ENCODE measurements at places on chromosomes 6 and 20.
A peak's percentile ranks its signal among the peaks of the same experiment; 100 is the strongest.

GRCh38 chr6:30321692-30322388, 4.9 kb upstream of the TRIM39 start:
- no peak for DNase-seq

GRCh38 chr6:73041051-73041450, 184.2 kb downstream of the KHDC1L start:
- no peak for DNase-seq

GRCh38 chr6:13924949-13925881, at the start of gene RNF182:
Gene RNF182, plus strand, starts transcription at chr6:13924952. Its CDS starts 52,168 bp downstream, at chr6:13977120.
- DNase-seq: no peak

GRCh38 chr20:49540687-49541435, 27.1 kb downstream of the PTGIS start:
- no peak for DNase-seq

DNA sequence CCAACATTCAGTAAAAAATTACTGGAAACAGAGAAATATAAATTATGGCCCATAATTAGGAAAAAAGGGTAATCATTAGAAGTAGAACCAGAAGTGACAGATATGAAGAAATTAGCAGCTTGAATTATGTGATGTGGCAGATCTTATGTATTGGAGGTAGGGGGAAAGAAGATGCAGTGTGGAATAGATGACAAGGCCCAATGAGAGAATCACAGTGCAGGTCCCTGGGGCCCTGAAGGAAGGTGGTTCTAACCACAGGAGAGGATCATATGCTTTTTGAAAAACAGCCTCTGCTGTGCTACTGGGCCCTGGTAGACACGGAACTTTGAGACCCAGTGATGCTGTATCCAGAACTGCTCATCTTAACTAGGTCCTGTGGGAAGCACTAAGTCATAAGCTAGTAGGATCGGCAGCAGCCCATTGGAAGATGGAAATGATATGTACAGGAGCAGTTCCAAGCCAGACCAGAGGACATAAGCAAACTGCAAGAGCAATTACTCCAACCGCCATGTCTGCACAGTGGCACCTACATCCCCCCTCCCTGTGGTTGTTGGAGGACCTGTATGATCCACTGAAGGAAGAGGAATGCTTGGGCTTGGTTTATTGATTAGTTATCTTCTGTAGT, 14.2 kb downstream of the HEBP2 start:
- DNase-seq: no peak

GRCh38 chr20:57495978-57496377, 29.0 kb downstream of the CTCFL start:
- DNase-seq: no peak

GRCh38 chr6:157228426-157229131, 94.7 kb downstream of the TMEM242 start:
- DNase-seq: no peak

GRCh38 chr20:62448038-62448437, 20.7 kb upstream of the RBBP8NL start:
- DNase-seq: no peak

DNA sequence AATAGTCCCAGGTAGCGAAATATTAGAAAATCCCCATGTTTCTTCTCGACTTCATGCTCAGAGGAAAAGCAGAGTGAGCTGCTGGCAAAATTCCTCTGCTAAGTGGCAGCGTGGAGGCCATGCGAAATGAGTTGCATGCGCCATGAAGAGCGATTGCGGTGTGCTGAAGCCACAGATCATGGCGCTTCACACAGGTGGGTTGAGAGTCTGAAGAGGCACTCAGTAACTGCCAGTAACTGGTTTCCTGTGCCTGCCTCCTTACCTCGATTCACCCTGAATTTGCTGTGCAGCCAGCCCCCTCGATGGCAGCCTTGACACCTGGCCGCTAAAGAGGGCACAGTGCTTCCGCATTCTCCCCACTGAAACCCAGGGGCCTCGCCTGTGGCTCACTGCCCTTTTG, 301.5 kb downstream of the NRN1 start:
- DNase-seq: no peak

- DNase-seq: peak; percentile 62
Measured at GRCh38 chr6:2103765-2104523, 141.5 kb downstream of the GMDS start.

DNA sequence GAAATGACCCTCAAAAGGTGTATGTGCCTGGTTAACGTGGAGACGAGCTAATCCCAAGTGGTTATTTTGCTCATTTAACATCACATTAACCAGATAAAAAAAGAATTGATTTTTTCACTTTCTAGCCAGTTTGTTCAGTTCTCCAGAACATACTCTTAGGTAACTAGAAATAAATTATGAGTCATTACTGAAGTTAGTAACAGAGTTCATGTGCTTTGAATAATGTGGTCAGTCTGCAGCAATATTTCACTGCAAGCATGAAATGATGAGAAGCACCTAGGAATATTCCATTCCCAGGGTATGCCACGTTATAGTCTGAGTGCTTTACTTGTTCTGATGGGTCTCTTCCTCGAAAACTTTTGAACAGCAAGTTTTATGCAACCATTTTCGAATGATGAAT, 138.3 kb upstream of the INSM1 start:
- no peak for DNase-seq

- DNase-seq: no peak
Measured at GRCh38 chr6:52538901-52539354, 37.9 kb downstream of the TRAM2 start.

- DNase-seq: no peak
Measured at GRCh38 chr6:148452876-148453275, 110.2 kb downstream of the SASH1 start.

- no peak for DNase-seq
Measured at GRCh38 chr20:34644951-34645350, 31.9 kb downstream of the PIGU start.

DNA sequence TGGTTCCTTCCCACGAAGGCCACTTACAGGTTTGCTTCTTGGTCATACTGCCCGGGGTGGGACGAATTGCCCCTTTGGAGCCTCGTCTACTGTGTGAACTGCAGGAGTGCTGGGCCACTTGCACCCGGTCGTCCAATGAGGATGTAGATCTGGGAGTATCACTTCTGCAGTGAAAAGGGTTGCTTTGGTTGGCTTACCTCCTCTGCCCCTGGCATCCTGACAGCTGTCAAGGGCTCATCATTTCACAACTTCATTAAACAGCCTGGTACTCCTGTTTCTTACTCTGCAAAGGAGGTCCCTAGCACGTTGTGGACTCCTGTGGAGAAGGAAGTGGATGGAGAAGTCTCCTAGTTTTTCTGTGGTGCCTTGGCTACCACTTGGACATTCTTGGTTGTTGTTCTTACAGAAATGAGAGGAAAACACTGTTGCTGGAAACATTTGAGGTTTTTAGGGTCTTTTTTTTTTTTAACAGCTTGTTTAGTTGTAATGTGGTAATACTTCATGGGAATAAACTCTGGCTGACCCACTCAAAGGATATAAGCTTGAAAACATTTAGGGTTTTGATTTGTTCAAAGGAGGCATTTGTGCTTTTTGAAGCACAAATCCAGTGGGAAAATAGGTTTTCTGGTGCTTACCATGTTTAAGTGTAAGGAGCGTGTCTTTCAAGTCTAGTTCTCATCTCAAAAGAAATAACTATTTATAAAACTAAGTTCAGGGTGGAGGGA, 60.7 kb downstream of the AKAP12 start:
- no peak for DNase-seq

GRCh38 chr6:128739112-128739511, 143.8 kb upstream of the LAMA2 start:
- DNase-seq: no peak

DNA sequence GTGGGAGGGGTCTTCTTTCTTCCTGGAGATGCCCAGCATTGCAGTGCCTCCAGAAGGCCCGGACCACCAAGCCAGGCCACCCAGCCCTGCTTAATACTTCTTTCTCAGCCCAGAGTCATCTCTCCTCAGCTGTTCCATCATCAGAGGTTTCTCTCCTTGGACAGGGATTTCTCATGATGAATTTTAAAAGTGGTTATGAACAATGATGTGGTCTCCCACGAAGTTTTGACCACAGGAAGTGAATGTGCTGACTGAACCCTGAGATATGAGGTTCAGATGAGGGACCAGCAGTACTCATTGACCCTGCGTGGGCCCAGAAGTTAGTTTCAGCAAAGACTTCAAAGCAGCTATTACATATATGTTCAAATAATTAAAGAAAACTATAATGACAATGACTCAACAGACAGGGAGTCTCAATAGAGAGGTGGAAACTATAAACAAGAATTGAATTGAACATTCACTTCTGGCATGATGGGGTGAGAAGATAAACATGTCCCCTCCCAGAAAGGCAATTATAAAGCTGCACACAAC, 114.5 kb upstream of the SLC22A16 start:
- DNase-seq: no peak

DNA sequence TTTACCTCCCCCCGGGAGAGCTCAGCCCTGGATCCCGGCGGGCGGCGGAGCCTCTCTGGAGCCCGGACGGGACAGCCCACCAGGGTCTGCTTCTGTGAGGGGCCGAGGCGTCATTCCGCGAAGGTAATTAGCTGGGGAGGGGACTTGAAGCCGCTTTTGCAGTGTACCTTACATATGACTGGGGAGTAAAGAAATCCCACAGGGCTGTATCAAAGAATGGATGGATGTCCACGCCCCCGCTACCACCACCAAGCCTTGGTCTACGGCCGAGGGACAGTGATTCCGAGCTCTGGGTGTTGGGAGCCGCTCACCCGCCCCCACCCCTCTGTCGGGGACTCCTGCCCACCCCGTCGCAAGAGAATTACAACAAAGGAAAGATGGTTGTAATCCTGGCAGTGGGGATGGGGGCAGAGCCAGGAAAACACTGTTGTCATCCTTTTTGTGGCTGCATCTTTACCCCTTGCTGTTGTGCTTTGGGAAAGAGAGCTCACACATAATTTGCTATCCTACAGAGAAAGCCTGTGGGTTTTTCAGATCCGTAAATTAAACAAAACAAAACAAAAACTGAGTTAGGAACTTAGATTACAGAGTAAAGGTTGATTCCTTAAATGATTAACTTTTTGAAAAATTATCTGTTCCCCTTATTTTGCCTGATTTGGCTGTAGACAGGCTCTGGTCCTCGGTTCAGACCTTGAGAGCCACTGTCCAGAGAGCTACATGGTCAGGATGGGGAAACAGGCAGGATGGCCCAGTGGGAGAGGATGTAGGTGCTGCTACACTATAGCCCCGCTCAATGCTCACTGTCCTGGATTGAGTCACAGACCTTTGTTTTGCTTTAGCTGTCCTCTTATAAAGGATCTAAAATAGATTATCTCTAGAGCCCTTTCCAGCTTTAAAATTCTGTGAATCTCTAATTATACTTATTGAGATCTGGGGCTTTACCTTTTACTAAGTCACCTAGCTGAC, 997 bp upstream of the FBXO30 start:
- no peak for DNase-seq

- DNase-seq: no peak
Measured at GRCh38 chr6:161066511-161066910, 74.9 kb downstream of the MAP3K4 start.

GRCh38 chr6:106751501-106752252, 122.3 kb downstream of the QRSL1 start:
- DNase-seq: peak; percentile 26

- DNase-seq: peak; percentile 94
Measured at GRCh38 chr20:58907320-58908137, 55.0 kb downstream of the GNAS start.

DNA sequence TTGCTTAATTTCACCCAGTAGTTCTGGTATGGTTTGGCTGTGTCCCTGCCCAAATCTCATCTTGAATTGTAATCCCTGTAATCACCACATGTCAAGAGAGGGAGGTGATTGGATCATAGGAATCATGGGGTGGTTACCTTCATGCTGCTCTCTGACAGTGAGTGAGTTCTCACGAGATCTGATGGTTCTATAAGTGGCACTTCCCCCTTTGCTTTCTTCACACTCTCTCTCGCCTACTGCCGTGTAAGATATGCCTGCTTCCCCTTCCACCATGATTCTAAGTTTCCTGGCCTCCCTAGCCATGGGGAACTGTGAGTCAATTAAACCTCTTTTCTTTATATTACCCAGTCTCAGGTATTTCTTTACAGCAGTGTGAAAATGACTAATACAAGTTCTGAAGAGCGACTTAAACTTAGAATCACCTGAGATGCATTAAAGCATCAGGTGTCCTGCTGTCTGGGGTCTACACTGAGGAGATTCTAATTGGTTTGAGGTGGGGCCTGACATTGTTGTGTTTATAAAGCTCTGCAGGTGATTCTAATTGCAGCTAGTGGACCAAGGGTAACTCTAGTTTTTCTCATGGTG, 82.1 kb upstream of the DTNBP1 start:
- DNase-seq: no peak

DNA sequence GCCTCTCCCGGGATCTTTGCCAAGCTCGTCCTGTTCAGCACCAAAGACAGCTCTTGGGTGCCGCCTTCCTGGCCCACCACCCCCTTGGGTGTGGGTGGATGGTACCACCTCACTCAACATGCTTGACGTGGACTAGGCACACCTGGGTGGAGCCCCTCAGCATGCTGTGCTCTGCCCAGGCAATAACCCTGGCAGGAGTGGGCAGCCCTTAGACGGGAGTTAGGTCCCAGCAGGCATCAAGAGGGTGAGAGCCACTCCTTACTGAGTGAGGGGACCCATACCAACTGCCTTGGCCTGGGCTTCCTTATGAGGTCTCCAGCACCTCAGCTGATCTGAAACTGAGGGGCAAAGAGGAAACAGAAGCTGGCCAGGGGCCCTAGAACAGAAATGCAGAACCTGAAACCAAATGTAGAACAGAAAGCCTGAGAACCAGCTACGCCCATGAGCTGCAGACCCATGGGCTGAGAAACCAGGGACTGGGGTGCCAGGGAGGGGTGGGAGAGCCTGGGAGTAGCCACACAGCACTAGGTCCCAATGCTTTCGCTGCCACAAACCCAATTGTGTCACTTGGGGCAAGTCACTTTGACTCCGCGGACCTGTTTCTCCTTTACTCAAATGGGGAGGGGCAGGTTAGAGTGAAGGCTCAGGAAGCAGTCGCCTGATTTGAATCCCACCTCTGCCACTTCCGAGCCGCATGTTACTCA, 2.0 kb downstream of the FGD2 start:
- DNase-seq: no peak

DNA sequence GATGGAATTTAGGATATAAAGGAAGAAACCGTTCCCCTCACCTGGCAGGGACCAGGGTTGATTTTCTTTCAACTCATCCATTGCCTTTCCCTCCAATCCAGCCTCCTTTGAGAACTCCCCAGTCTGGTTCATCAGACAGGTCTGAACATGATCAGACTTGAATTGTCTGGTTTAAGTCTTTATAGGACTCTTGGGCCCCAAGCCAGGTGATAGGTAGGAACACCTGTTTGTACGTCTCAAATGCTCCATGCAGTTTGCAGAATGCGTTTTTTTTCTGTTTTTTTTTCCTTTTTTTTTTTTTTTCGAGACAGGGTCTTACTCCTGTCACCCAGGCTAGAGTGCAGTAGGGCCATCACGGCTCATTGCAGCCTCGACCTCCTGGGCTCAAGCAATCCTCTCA, 4.1 kb upstream of the CEP250 start:
- DNase-seq: no peak

- DNase-seq: no peak
Measured at GRCh38 chr6:81718126-81718525, 34.4 kb downstream of the TENT5A start.

Data from H4 (cell line).